ENCODE measurements at places on chromosomes 6 and 20.

DNA sequence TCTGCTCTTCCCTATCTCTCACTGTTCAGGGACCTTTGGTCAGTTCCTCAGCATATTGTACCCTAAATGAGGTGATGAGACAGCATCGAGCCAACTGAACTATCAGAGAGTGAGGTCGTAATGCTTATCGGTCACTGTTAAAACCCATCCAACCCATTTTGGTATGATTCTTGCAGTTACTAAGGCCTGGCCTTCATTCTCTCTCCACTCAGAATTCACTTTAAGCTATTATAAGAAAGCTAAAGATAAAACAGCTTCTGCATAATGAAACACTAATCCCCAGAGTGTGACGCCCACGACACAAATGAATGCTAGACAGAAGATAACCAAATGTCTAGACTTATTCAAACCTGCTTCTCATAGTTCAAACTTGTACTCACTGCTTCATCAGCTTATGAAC, 175.8 kb downstream of the GMPR start:
- no peak for DNase-seq

DNA sequence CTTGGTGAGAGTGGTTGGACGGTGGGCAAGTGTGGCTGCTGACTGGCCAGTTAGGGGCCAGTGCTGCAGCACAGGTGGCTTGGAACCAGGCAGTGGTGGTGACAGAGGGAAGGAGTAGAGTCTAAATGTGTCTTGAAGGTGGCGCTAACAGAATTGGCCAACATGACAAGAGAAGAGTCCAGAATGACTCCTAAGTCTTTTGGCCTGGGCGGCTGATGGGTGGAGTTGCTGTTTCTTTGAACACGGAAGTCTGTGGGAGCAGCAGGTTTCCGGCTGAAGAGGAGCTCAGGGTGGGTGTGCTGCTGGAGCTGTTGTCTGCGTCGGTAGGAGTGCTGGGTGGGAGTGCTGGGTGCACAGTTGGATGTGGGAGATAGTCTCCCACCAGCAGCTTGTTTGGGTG, 10.1 kb downstream of the LSM14B start:
- DNase-seq, result no peak

DNA sequence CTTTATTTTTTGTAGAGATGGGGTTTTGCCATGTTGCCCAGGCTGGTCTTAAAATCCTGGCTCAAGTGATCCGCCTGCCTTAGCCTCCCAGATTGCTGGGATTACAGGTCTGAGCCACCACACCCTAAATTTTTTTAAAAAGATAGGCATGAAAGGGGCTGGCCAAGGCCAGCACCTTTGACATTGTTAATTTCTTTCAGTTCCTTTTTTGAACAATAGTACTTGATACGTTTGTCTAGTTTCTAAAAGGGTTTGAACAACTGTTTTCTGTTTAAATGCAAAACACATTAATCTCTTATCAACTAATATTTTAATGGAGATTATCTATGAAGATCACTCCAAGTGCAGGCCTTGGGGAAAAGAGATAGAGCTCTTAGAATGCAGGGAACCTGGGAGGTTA, 37.6 kb upstream of the PTPRK start:
- no peak for DNase-seq

DNA sequence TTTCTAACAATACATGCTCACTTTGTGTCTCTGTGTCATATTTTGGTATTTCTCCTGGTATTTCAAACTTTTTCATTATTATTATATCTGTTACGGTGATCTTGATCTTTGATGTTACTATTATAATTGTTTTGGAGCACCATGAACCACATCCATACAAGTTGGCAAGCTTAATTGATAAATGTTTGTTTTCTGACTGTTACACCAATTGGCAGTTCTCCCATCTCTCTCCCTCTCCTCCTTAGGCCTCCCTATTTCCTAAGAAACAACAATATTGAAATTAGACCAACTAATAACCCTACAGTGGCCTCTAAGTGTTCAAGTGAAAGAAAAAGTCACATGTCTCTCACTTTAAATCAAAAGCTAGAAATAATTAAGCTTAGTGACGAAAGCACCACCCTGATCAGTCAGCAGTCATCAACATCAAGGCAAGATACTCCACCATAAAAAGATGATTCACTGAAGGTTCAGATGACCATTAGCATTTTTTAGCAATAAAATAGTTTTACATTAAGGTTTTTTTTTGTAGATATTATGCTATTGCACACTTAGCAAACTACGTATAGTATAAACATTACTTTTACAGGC, 61.5 kb downstream of the IBTK start:
- DNase-seq, result no peak

GRCh38 chr6:3847521-3847920, 1.7 kb upstream of the FAM50B start:
- no peak for DNase-seq

- no peak for DNase-seq
Measured at GRCh38 chr20:44426879-44427790, 48.5 kb upstream of the TTPAL start.

GRCh38 chr6:98976674-98977385, 29.1 kb upstream of the FBXL4 start:
- no peak for DNase-seq

DNA sequence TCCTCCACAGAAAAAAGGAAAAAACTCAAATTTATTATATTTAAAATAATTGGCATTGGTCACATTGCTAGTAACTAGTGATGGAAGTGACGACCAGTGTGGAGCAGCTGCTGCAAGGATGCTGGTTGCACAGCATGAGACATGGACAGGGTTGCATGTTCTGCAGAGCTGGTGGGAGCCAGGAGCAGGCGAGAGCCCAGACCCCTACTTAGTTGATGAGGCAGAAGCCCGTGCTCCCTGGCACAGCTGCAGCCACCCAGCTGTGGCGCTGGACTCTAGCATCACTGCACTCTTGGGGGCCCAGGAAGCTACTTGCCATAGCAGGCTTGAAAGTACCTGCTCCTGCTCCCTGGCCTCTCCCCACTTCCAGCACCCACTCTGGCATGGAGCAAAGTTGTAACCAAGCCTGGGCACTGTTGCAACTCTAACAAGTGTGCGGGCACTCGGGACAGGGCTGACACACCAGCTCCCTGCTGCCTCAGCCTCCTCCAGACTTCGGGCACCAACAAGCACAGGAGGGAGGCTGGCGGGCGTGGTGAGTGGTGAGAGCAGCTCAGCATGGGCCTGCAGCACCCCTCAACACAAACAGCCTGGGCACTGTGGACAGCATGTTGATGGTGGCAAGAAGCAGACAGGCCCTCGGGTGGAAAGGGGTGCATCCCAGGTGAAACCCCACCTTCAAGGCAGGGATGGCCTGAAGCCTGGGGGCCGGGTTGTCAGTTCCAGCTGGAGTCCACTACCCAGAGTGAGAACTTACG, 69.6 kb downstream of the EYS start:
- DNase-seq, result no peak

DNA sequence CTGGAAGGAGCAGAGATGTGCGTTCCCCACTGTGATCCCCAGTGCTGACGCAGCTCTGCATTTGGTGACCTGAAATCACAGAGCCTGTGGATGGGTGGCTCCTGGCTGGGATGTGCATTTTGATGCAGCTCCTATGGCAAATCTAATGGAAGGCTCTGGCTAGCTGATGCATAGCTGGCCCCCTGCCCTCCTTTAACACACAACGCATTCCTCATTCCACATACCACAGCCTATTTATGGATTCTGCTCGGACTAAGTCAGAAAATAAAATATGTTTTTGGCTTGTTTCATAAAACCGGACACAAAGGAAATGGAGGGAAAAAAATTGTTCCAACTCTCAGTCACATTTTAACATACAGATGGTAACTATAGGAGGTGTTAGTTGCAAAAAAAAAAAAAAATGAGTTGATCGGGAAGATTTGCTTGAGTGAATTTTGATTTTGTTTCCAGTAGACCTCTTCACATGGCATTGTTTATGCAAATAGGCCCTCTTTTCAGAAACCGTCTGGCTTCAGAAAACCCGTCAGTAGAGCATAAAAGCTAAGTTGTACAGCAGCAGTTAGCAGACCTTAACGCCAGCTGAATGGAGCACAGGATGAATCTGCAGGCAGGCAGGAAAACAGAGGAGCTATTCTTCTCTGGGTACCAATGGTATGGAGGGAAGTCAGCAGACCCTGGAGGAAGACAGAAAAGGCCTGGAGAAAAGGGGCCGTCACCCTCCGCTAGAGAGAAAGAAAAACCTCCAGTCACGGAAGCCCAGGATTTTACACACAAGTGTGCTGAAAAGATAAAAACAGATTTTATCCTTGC, 215.4 kb downstream of the HDGFL1 start:
- DNase-seq, result no peak

DNA sequence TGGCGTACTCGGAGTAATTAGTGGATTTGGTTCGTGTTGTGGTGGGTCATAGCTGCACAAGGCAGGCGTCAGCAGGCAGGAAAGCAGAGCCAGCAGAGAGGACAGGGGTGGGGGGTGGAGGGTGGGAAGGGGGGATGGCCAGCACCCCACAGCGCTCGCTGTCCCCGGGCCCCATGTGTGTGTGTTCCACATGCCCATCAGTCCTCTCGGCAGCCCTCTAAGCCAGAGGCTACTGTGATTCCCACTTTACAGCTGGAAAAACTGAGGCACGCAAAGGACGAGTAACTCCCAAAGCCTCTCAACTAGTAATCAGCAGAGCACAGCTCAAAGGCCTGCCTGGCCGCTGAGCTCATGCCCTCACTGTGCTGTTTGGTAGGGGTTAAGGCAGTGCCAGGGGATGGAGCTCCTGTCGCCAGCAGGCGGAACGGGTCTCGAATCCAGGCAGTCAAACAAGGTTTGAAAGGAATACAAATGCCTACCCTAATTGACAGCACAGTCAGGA, 175.2 kb downstream of the ZDHHC14 start:
- DNase-seq, result no peak
